Renal pelvis (tissue), 12 donors: ENCODE measurements at places on chromosomes 6 and 20.

GRCh38 chr6:32271429-32271828 is 47.6 kb upstream of the NOTCH4 start:
- no peak for DNase-seq

GRCh38 chr20:60136645-60137401 is 178.6 kb downstream of the CDH26 start:
- no peak for DNase-seq

GRCh38 chr6:95325916-95326315 is 251.4 kb upstream of the MANEA start:
- DNase-seq, result no peak

DNA sequence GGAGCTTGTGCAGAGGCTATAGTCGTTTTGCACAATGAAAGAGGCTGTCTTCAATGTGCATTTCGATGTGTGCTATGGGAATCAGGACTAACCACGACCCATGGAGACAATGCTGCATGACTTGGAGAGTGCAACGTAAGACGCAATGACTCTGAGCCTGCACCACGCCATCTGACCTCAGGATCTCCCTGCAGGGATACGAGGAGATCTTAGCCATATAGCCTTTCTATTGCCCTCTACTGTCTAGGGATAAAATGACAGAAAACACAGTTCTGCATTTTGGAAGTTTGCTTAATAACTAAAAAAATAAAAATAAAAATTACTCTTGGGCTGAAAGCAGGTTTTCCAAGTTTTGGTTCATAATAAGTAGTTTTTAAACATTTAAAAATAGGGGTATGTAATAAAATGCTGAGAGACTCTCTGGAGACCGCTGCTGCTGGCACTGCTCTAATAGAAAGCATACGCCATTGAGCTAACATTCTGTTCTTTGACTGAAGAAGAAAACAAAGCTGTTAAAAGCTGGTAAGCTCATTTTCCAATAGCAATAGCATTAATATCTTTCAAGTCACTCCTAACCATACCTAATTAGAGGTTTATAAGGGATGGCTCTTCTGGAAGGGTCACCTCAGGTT is 87.2 kb downstream of the PDE7B start:
- DNase-seq, result no peak

- no peak for DNase-seq
Observed at GRCh38 chr6:134114489-134114888, 62.1 kb upstream of the SLC2A12 start.

GRCh38 chr20:48703511-48704219 is 124.1 kb downstream of the PREX1 start:
- DNase-seq, result no peak

GRCh38 chr6:132190097-132190814 is 211.0 kb downstream of the MOXD1 start:
- DNase-seq, result no peak
